SK-MEL-5 (cell line): ENCODE measurements at places on chromosomes 2 and 18. TPM values are rescaled to one million over a fixed set of nuclear protein-coding genes. Genes with fewer than 3 reads are reported as not detected.

Gene ARHGAP28
- total RNA-seq: 1.1 and 1.8 TPM in 2 replicates

GRCh38 chr18:44849361-44849760 is 168.7 kb downstream of the SETBP1 start:
- DNase-seq: no peak

- DNase-seq: no peak
These were observed 3.4 kb downstream of the PLB1 start for GRCh38 chr2:28499282-28499681.

DNA sequence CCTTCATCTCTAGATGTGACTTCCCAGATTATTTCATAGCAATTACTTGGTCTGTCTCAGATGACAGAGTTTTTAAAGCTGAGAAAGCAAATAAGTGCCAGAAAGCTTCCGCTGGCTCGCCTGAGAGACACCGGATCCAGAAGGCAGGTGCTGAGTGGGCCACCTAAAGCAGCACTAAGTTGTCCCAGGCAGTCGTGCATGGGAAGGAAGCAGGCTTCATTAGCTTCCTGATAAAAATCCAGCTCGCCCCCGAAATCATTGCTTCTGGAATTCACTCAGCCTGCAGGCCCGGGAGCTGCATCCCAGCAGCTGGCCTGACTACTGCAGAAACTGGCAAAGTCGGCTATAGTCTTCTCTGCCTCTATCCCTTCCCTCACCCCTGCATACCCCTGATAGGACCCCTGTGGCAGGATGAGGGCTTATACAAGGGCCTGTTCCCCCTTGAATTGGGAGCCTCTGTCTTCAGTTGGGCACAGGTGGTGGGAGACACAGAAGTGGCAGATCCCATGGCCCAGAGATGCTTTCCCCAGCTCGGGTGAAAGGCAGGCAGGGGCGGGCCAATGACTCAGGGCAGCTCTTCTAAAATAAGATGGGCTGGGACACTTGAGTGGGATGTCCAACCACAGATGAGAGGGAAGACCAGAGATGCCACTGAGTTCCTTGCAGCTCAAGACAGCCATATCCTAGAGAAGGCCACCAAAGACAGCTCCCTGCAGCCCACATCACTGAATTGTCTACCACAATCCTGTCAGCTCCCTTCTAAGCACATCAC is 262.4 kb upstream of the PKDCC start:
- no peak for DNase-seq

DNA sequence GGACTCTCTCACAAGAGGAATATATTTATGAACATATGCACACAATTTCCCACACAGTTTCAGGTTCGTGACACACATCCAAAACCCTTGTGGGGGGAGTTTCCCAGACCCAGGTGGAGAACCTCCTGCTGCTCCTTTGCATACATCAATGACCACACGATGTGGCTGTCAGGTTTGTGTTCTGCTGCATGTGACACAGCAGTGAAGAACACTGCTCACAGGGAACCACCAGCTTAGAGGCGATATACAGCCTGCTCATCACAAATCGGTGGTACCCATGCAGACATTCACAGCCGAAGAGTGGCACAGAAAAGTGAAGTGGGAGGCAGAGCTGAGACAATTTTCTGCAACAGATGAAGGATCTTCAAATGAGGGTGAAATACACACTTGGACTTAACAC is 175.6 kb upstream of the ZFP36L2 start:
- no peak for DNase-seq
